ENCODE measurements at places on chromosomes 3 and 15.

DNA sequence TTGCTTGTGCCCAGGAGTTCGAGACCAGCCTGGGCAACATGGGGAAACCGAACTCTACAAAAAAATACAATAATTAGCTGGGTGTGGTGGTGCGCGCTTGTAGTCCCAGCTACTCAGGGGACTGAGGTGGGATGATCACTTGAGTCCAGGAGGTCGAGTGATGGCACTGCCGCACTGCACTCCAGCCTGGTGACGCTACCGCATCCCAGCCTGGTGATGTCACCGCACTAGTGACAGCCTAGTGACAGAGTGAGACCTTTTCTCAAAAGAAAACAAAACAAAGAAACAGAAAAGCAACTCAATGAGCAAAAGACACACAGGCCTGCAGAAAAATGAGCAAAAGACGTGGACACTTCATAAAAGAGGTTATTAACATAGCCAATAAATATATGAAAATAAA is 19.9 kb upstream of the SYNM start:
- no peak for DNase-seq

DNA sequence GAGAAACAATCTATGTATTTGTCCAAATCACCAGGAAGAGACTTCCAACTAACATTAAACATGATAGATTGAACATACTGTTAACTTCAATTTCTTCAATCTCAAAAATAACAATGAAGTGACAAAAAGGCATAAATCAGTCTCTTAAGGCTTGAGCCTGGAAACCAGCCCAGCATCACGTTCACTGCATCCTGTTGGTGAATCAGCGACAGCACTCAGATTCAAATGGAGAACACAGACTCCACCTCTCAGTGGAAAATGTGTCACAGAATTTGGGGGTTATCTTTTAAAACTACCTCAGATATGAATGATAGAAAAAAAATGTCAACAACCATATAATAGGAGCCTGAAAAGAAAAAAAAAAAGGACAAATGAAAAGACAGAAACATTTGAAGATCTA is 212.0 kb downstream of the MINAR1 start:
- no peak for DNase-seq

DNA sequence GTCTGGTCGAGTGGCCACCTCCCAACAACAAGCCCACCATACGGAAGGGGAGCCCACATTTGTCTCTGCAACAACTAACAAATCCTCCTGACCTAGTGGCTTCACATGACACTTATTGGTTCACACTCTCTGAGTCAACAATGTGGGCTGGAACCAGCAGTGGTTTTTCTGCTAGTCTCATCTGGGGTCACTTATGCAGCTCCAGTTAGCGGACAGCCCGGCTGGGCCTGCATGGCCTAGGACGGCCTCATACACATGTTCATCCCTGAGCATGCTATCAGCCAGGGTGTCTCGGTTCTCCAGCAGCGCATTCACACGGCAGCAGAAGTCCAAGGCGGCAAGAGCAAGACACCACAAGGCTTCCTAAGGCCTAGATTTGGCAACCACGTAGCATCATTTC is 281.7 kb downstream of the XXYLT1 start:
- DNase-seq, result no peak

DNA sequence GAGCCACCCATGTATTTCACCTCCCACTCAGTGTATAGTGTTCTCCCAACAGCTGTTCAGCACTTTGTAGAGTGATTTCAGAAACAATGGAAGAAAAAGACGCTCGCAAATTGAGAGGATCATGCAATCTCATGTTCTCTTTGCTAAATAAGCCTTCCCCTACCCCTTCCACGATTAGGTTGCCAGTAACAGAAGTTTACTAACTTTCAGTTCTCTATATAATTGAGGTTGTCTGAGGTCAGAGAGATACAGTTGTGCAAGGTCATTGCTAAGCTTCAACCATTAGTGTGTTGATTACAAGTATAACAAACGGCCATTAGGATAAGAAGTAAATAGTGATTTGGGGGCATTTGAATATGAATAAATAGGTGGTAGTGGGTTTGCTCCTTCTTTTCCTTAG is 99.6 kb downstream of the TUSC7 start:
- DNase-seq, result no peak

DNA sequence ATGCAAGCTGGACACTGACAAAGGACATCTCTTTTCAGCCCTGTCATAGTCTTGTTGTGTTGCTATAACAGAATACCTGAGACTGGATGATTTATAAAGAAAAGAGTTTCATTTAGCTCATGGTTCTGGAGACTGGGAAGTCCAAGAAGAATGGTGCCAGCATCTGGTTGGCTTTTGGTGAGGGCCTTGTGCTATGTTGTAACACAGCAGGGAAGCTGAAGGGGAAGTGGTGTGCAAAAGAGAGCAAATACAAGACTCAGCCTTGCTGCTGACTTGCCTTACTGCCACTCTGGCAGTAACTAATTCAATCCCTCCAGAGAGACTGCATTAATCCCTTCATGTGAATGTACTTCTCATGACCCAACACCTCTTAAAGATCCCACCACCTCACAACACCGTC is 356.3 kb upstream of the PROK2 start:
- no peak for DNase-seq

All from stimulated activated CD4-positive, alpha-beta T cell treated with anti-CD3 and anti-CD28 coated beads, TNF-alpha, amount 100 ng/mL, for 24 hours (primary cell).